GM10248 (cell line): ENCODE measurements at places on chromosomes 13 and 19.

DNA sequence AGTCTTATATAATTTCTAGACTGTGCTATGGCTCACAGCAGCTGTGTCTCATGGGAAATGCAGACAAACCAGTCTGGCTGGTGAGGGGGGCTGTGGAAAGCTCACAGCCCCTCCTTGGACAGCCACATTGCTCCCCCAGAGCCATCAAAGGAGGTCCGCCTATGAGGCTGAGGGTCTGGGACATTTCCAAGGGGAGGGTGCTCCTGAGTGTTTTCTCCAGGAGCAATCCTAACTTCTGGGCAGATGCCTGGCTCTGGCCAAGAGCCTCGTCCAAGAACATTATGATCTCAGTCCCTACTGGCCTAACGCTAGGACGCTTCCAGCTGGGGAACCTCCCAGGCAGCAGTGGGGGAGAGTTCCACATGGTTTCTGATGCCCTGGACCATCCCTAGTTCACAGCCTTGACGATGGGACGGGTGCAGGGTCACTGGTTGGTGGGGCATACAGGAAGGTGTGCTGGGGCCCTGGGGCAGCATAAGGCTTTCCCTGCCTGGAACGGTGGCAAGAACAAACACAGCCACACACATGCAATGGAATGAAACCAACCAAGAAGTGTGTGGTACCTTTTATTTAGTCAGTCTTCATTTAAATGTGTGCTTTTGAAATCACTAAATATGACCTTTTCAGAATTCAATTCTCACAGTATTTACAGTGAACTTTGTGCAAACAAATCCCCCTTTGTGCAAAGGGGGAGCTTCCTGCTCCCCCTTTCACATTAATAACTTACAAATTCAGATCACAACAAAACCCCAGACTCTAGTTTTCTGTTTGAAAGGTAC is 60.6 kb downstream of the CDADC1 start:
- no peak for DNase-seq

DNA sequence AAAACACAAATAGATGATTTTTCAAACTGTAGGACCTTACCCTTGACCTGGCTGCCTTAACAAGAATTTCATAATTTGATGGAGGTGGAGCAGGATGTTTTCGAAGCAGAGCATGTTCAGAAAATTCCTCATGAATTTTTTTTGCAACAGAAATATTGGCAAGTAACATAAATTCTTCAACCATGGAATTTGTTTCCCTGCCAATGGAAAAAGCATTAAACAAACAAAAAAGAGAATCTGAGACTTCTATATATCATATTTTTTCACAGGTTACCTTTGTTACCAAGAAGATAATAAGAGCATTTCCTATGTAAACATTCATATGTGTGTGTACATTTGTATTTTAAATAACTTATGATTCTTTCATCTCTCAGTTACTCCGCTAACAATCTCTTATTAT is 18.3 kb downstream of the DIS3 start:
- no peak for DNase-seq

DNA sequence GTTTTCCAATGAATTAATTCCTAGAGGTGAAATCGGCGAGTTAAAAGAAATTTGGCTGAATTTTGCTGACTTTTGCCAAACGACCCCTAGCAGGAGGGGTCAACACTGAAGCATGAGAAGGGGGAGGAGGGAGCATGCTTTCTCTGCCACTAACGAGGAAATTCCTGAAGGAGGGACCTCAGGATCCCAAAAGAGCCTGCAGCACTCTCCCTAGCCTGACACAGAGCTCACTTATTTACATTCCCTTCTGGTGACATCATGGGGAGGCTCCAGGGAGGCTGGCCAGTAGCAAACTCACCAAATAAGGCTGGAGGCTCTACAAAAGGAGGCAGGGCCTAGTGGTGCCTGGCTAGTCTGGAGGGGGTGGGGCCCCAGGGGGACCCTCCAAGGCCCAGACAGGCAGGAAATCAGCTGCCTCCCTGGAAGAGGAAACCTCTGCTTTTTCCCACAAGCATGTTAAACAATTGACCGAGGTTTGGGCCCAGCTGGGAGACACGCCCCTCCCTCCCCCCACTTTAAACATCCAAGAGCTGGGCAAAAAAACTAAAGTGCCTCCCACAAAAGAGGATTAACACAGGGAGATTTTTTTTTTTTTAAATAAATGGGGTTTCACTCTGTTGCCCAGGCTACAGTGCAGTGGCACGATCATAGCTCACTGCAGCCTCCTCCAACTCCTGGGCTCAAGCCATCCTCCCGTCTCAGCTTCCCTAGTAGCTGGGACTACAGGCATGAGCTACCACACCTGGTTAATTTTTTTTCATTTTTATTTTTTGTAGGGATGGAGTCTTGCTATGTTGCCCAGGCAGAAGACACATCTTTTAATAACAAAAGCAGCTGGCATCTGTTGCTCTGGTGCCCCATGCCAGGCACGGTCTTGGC is 2.1 kb downstream of the DAPK3 start:
- no peak for DNase-seq

DNA sequence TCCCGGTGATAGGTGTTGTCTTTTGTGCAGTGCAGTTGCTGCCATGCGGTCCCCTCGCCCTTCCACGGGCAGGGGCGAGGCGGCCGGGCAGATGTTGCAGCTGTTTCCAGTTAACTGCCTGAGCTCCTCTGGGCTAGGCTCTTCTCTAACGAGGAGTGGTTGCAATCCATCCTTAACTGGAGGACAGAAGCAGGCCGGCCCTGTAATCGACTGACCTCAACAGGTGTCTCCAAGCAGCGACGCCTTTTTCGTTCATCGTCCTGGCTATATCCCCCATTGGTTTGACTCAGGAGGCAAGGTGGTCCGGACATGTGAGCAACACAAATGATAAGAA is 1.9 kb upstream of the TSC22D1 start:
- no peak for DNase-seq

DNA sequence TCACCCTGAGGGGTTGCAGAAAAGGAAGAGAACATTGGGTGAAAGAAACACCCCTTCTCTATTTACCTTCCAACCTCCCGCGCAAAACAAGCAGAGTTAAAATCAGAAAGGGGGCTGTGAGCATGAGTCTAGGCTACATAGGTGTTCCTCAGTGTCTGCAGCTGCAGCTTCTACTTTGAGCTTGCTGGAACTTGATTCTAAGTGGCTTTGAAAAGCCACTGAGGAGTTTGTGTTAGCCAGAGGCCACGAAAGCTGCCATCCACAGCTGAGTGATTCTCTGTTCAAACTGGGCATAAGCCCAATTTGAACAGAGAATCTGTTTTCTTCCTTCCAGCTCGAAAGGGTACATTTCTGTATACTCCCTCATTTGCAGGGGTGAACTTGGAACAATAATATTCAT is 343.9 kb downstream of the PCDH9 start:
- DNase-seq = no peak

DNA sequence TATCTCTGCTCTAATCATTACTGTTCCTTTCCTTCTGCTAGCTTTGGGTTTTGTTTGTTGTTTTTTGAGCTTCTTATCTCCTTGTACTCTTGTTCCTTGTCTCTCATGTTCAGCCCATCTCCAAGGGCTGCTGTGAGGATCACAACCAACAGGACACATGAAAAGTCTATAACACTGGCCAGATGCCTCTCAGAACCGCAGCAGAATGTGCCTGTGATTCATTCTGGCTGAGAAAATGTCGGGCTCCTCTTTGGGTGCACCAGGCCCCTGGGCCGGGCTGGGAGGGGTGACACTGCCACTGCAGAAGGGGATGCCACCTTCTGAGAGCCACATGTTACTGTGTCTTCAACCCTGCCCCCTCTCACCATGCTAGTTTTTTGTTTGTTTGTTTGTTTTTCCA is 48.0 kb downstream of the GGACT start:
- no peak for DNase-seq

GRCh38 chr13:78046331-78046730 is 127.7 kb upstream of the EDNRB start:
- DNase-seq = no peak
